ENCODE measurements at places on chromosomes 13 and 19.

GRCh38 chr19:32313569-32314265 is 31.7 kb upstream of the ZNF507 start:
- no peak for DNase-seq

DNA sequence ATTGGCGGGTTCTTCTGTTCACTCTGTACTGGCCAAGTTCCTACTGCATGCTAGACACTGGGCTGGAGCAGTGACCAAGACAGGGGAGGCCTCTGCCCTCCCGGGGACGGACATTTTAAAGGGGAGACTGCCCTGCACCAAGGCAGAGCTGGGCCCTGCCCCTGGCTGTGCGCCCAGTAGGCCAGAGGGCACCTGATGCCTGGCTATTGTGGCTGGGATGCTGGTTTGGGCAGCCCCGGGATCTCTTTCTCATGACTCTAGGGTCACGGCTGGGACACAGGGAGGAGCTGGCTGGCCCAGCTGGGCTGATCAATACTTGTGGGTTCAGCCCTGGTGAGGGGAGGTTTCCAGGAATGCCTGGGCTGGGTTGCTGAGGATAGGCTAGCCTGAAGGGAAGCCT is 17.7 kb downstream of the LIPE start:
- DNase-seq = no peak

DNA sequence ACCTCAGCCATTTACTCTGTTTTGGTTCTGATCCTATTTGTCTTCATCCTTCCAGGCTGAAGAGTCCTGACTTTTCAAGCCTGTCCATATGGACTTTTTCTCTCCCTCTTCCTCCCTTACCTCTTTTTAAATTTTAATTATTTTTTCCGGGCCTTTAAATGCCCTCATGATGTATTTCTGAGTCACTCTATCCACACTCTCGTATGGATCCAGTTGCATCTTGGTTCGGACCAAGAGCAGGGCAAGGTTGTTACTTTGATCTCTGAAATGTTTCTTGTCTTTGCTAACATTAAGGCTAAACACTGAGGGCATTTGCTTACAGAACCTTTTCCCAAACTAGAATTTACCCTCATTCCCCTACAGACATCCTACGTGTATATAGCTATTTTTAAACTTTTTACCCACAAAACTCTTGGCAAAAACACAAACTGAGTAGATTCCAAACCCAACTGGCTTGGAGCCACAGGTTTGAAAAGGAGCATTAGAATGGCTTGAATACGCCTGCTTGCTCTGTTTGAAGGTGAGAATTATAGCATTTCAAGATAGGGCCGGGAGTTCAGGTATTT is 47.4 kb upstream of the SERPINE3 start:
- DNase-seq = no peak

DNA sequence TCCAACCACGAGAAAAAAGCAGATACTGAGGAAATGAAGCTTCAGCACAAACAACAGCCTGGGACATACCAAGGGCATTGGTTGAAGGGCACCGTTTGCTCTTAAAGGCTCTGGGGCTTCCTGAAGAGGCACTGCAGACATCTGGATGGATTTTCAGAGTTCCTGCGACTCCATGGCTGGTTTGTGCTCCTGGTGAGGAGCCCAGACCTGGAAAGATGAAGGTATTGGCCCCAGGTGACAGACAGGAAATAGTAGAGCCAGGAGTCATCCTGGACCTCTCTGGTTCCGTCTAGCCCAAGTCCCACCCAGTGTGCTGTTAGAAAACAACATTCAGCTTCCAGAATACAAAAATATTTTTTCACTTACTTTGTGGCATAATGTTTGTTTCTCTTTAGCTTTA is 6.3 kb downstream of the IL17D start:
- DNase-seq = no peak

GRCh38 chr19:54436031-54436523 is 12.9 kb upstream of the LENG8 start:
- no peak for DNase-seq

GRCh38 chr13:100983111-100983510 is 308.5 kb upstream of the TMTC4 start:
- no peak for DNase-seq

GRCh38 chr19:13932149-13932637 is 6.0 kb downstream of the PODNL1 start:
- no peak for DNase-seq

DNA sequence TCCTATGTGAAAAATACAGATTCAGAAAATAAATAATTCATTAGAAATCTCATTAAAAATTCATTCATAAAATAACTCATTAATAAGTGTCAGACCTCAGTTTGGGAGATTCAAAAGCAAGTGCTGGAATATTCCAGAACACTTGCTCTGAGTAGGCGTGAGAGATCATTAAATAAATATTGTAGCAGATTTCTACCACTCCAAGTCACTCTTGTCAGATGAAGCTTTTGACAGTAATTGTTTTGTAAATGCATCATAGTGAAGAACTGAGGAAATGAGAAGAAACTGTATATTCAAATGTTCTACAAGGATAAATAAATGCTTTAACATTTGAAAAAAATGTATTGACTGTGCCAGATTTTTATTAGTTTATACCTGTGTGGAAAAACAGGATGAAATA is 1228.1 kb downstream of the SLITRK1 start:
- no peak for DNase-seq

GRCh38 chr13:33236021-33236420 is 49.5 kb downstream of the STARD13 start:
- DNase-seq = no peak

GRCh38 chr13:48318821-48319511 is 15.4 kb downstream of the RB1 start:
- DNase-seq = no peak

DNA sequence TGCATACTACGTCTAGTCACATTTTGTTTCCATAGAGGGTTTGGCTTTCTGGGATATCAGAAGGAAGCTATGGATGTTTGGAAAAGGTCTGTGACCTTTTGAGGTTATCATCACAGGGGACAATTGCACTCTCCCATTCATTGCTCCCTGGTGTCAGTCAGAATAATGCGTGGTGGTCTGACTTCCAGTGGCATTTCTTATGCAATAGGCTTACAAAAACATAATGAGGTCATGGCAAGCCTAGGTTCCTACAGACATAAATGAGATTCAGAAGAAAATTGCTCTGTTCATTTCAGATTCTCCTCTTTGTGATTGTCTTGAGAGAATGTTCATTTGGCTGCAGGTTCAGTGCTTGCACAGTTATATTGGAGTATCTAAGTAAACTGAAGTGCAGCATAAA is 54.6 kb downstream of the ARHGAP35 start:
- DNase-seq = no peak

GRCh38 chr19:19417628-19418245 is 12.3 kb downstream of the GATAD2A start:
- DNase-seq = no peak

DNA sequence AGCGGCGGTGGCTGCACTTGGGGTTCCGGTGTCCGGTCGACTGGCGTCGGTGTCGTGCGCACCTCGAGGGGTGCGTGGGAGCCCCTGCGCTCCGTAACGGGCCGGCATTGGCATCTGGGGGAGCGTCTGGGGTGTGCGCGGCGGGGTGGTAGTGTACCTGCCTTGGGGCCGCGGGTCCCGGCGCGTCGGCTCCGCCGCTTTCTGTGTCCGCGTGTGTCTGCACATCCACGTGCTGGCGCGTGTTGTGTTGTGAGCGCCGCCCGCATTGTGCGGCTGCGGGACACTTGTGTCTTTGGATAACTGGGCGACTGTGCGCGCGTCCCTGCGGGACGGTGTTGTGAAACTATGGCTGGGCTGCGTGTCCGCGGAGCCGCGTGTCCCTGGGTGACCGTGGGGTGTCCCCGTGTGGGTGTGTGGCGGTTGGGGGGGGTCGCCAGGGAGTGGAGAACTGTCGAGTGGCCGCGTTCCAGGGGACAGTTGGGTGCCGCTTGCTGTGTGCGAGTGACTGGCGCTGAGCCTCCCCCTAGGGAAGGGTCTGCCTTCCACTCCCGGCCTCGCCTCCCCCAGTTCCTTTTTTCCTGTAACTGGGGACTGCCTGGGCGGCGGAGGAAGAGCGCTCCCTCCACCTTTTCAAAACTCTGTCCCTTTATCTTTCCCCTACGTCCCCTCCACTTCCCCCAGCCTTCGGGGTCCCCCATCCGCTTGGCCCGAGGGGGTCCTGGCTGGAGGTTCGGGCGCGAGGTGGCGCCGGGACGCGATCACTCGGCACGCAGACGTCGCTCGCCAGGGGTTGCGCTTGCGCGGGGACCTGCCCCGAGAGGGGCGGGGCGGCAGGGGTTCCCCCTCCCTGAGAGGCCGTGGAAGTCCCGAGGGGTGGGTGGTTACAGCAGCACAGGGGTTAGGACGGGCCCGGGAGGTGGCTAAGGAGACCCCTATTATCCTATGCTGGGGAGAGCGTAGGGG is 5.7 kb upstream of the NFIC start:
- DNase-seq = peak; percentile 50

GRCh38 chr13:44874886-44875630 is 114.2 kb downstream of the NUFIP1 start:
- DNase-seq = no peak

DNA sequence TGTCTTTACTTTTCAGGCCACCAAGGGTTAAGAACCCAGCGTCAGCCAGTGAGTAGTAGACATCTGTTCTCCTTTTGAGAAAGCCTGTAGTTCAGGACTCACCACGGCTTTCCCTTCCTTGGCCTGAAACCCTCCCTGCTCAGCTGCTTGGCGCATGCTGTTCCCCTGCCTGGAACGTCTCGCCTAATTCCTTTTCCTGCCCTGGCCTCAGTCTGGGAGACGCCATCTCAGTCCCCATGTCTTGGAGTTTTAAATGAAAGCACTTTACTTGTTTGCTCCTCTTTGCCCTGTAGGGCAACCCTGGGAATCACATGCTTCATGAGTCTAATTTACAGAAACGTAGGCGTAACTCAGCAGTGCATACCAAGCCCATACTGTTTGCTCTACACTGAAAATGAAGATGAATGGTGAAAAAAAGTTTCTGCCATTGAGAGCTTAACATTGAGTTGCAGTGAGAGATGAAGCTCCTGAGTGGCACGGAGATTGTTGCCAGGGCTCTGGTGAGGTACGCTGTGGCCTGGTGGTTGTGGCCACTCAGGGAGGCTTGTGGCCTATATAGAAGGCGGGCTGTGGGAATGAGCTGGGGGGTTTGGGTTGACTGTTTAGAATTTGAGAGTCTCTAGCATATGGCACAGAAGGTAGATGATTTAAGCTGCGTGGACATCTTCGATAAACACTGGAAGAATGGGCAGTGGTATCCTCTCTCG is 52.8 kb downstream of the GATAD2A start:
- no peak for DNase-seq

GRCh38 chr13:38875186-38875875 is 115.3 kb downstream of the STOML3 start:
- DNase-seq = no peak

DNA sequence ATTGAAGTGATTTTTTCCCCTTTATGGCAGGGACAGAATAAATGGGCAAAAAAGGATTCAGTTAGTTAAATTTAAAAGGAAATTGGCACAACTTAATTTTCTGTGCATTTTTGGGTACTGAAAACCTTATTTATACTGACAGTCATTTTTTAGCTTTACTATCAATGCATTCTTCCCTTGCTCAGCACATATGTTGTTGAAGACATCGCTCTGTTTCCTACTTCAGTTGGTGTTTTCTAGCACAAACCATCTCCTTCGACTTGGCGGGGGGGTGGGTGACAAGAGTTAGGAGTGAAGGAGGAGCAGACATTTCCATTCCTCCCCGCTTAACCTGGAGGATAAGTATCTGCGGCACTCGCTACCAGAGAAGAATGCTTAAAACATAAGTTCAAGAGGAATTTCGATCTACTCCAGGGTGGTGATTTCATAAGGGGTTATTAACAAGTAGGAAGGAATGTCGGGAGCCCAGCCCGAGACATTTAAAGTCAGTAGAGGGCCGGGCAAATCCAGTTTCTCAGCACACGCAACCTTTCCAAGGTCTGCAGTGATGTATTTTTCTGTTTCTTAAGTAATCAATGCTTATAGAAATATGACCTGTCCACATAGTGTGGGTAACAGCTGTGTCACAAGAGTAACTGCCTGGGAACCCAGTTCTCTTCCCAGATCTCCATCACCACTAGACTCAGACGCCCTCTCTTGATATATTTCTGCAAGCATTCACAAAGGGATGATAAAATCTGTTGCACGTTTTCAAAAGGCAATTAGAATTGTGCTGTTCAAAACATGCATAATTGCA is 525.8 kb downstream of the MYO16 start:
- DNase-seq = no peak

- DNase-seq = no peak
Measured at GRCh38 chr13:21671620-21672286, 880 bp downstream of the FGF9 start.

GRCh38 chr19:36198119-36198518 is 16.3 kb downstream of the ZNF565 start:
- no peak for DNase-seq

GRCh38 chr19:13262450-13262849 is 112.2 kb downstream of the IER2 start:
- no peak for DNase-seq

DNA sequence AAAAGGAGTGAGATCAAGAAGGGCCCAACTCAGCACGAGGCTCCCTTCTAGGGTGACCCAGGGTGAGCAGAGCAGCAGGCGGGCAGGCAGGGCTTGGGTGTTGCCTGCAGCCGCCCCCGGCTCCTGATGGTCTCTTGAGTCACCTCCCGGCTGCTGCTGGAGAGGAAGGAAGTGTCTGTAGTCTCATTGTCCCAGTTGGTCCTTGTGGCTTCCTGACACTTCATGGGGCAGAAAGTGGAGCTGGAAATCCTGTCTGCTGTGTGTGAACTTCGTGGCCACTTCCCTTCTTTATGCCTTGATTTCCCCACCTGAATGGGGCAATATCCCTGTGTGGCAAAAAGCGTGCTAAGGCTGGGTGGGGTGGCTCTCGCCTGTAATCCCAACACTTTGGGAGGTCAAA is 2.5 kb downstream of the MAP1S start:
- no peak for DNase-seq

GRCh38 chr13:31094331-31095015 is 67.2 kb downstream of the HSPH1 start:
- no peak for DNase-seq

DNA sequence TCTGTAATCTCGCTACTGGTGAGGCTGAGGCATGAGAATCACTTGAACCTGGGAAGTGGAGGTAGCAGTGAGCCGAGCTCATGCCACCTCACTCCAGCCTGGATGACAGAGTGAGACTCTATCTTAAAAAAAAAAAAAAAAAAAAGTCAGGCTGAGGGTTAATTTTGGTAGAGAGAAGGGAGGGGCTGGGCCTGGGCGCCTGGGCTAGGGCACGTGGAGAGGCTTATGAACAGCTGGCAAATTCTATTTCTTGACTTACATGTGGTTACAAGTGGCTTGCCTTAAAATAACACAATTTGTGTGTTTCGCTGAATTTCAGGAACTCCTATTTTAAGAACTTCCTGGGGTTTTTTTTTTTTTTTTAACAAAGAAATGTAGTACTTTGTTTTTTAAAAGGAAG is 47.6 kb upstream of the MAP3K10 start:
- DNase-seq = no peak

Measured in stimulated activated CD8-positive, alpha-beta memory T cell treated with anti-CD3 and anti-CD28 coated beads, Interleukin-4, amount 100 ng/mL, for 4 hours (primary cell).